Activated CD4-positive, alpha-beta memory T cell treated with anti-CD3 and anti-CD28 coated beads for 36 hours (primary cell): ENCODE measurements at places on chromosomes 1 and 21.
A peak's percentile ranks its signal among the peaks of the same experiment; 100 is the strongest.

DNA sequence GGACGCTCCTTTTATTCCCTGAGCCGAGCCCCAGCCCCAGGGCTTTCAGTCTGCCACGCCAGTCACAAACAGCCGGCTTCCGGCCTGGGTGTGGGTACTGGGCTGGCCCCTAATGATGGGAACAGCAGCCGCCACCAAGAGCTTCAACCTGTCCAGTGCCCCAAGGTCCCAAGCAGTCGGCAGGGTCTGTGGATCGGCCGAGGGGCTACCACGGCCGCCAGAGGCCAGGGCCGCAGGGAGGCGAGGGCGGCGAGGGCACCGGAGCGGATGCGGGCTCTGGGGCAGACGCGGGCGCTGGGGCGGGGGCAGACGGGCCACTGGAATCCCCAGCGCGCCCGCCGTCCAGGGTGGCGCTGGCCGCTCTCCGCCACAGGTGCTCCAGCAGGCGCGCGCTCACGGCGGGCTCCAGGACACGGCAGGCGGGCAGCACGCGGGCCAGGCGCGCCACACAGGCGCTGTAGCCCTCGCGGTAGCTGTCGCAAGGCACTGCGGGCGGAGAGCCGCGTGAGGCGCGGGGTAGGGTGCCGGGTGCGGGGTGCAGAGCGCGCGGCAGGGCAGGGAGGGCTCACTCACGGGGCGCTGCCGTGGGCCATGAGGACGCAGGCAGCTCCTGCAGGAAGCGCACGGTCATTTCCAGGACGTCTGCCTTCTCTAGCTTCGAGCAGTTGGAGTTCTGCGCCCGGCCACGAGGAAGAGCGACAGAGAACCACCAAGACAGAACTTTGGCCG lies 887 bp downstream of the HES2 start:
- no peak for DNase-seq

DNA sequence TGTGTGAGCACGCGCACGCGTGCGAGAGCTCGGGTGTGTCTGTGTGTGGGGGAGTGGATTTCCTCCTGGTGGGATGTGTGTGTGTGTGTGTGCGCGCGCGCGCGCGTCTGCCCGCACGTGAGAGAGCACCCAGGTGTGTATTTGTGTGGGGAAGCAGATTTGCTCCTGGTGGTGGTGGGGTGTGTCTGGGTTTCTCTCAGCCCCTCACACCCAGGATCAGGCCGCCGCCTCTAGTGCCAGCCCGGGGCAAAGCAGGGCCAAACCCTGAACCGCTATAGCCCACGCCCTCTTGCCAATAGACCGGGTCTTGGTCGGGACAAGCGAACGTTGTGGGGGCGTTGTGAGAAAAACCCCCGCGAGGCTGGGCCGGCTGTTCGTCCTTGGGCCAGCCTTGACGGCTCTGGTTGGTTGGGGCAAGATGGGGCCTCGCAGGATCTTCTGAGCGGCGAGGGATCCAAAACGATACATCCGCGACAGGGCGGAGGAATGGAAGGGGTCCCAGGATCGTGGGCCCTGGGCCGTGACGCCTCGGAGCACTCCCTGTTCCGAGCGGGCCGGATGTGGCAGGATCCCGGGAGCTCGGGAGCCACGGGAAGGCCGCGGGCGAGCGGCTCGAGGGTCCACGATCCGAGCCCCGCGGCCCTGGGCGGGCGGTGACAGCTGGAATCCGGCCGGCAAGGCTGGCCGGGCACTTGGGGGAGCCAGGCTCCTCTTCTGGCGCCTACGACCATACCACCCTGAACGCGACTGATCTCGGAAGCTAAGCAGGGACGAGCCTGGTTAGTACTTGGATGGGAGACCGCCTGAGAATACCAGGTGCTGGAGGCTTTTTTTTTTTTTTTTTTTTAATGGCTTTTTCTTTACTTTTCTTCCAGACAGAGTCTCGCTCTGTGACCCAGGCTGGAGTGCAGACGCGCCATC lies 68.2 kb downstream of the RNF187 start:
- DNase-seq = peak; percentile 20

GRCh38 chr1:234871710-234872271 lies 256.8 kb downstream of the TOMM20 start:
- no peak for DNase-seq

- DNase-seq = no peak
Measured at GRCh38 chr1:60503266-60503925, 429.8 kb upstream of the C1orf87 start.

DNA sequence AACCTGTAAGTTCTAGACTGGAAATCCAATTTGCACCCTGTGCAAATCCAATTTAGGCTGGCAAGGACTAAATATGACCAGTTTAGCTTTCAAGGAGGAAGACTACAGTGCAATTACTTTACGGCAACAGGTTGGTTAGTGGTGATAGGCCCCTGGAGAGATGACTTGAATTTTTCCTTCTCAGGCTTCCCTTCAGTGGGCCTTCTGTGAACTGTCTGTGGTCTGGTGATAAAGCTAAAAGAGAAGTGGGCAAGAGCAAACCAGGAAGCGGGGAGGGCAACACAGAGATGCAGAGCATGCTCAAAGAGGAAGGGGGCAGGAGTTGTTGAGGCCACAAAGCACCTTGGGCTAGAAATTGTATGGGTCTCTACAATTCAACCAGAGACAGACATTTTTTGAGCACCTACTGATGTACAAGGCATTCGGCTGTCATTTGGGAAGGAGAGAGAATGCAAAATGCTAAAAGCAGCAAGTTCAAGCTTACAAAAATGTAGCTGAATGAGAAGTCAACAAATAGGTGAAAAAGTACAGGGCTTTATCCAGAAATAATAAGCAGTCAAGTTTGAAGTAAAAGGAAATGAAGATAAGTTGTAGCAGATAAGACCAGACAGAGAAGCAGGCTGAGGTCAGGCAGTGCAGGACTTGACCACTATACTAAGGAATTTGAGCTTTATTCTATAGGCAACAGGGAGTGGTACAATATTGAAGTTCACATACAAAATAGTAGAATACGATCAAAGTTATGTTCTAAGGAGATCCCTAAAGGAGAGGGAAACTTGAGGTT lies 23.9 kb downstream of the INPP5B start:
- DNase-seq = no peak
